ENCODE measurements at places on chromosomes 1 and 21. TPM values are rescaled to one million over a fixed set of nuclear protein-coding genes. Genes with fewer than 3 reads are reported as not detected.

GRCh38 chr1:6588128-6588892 lies 8.5 kb downstream of the ZBTB48 start:
- no peaks in the 10 kb centered on the region for H3K27me3 ChIP-seq
- peaks cover 37% of the 10 kb centered on the region for H3K36me3 ChIP-seq
- no peak for DNase-seq
- H3K4me3 ChIP-seq, result no peak overlapping the region
- no peak overlapping the region for H3K27ac ChIP-seq
- no peaks in the 10 kb centered on the region for H3K4me1 ChIP-seq

DNA sequence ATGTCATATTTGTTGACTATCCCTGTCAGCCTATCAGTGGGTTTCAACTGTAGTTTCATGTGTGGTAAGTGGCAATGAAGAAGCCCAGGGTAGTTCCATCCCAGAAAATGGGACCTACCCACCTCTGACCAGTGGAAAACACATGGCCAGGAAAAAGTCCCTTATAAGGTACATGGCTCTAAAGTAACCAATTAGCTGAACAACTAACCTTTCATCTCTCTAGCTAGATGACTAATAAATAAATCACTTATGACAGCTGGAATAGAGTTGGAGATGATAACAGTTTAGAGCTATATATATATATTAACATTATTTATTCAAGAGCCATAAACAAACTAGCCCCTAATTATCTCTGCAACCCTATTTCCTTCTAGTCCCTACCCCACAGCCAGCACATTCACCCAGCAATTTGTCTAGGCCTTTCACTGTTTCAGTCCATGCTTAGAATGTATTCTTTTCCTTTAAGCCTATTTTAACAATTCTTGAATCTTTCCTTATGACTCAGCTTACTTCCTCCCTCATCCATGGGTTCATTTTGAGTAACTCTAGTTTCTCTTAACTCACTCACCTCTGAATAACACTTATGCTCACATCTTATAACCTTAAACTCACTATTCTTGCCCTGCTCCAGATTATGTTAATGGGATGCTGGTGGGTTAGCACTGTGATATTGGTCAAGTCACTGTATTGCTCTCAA lies 83.7 kb downstream of the TNFSF18 start:
- H3K27me3 ChIP-seq, result no peaks in the 10 kb centered on the region
- no peak overlapping the region for H3K27ac ChIP-seq
- no peaks in the 10 kb centered on the region for H3K4me1 ChIP-seq
- H3K4me3 ChIP-seq, result no peak overlapping the region
- H3K36me3 ChIP-seq, result no peaks in the 10 kb centered on the region

GRCh38 chr21:14484188-14485009 lies 61.7 kb downstream of the SAMSN1 start:
- H3K36me3 ChIP-seq, result no peaks in the 10 kb centered on the region
- H3K27me3 ChIP-seq, result no peaks in the 10 kb centered on the region
- no peak for DNase-seq
- H3K4me1 ChIP-seq, result no peaks in the 10 kb centered on the region

Gene PLA2G4A
- 0.39 TPM for total RNA-seq

GRCh38 chr1:113153116-113153803 lies 80.3 kb downstream of the LRIG2 start:
- peaks cover 22% of the 10 kb centered on the region for H3K36me3 ChIP-seq
- no peak overlapping the region for H3K27ac ChIP-seq
- no peaks in the 10 kb centered on the region for H3K27me3 ChIP-seq
- no peaks in the 10 kb centered on the region for H3K4me1 ChIP-seq

GRCh38 chr1:112040891-112041740 lies 51.6 kb upstream of the KCND3 start:
- H3K27me3 ChIP-seq, result peaks cover 2% of the 10 kb centered on the region
- no peak overlapping the region for H3K4me3 ChIP-seq
- H3K4me1 ChIP-seq, result no peaks in the 10 kb centered on the region

Gene LRRC53
- not detected for total RNA-seq

DNA sequence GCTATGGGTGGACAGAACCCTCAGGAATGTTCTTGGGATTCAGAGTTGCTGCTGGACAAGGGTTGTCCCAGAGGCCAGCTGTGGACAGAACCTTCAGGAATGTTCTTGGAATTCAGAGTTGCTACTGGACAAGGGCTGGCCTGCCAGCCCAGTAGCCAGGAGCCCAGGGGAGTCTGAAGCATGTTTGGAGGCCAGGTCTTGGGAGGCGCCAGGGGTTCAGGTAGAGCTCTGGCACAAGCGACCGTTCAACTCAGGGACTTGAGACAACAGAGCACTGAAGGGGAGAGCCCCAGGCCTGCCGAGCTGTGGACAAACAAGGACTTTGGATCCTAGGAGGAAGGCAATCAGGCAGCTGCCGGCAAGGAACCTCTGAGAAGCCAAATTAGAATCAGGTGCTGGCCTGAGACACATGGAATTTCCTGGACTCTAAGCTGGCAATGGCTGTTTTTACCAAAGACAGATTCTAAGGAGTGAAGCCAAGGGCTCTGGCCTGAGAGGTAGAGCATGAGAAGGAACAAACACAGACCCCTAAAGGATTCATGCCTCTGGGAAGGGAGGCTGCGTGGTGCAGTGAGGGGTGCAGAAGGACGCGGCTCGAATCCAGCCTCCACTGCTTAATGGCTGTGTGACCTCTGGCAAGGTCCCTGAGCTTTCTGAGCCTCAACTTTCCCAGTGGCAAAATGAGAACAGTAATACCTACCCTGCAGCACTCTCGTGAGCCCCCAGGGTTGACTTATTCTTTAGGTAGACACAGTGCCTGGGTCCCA lies 13.4 kb downstream of the PLA2G5 start:
- H3K27ac ChIP-seq, result no peak overlapping the region
- H3K36me3 ChIP-seq, result no peaks in the 10 kb centered on the region
- no peaks in the 10 kb centered on the region for H3K27me3 ChIP-seq
- H3K4me3 ChIP-seq, result no peak overlapping the region
- no peak for DNase-seq
- no peaks in the 10 kb centered on the region for H3K4me1 ChIP-seq

GRCh38 chr1:53946252-53947171 lies at the start of gene LRRC42:
Gene LRRC42, plus strand, starts transcription at chr1:53946350. Its CDS starts 5,650 bp downstream, at chr1:53952000.
- no peak for DNase-seq
- H3K36me3 ChIP-seq, result peaks cover under 1% of the 10 kb centered on the region
- H3K4me1 ChIP-seq, result peaks cover 5% of the 10 kb centered on the region
- H3K27me3 ChIP-seq, result no peaks in the 10 kb centered on the region
- H3K27ac ChIP-seq, result no peak within 1 kb of the TSS

DNA sequence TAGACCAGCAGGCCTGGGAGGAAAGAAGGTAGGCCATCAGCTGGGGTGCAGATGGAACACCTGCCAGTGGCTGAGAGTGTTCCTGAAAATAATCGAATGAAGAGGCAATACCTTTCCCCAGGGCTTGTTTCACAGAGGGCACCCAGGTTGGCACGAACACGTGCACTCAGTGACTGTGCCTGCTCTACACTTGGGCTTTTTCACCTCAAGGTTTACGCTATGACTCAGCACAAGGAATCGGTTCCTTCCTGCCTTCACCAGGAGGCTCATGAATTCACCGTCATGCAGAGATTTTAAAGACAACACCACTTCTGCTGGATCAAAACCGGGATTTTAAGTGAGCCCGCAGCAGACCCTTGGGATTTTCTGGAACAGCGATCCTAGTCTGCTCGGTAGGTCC lies 118.5 kb upstream of the ADAR start:
- H3K27me3 ChIP-seq, result no peaks in the 10 kb centered on the region
- H3K4me3 ChIP-seq, result no peak overlapping the region
- no peaks in the 10 kb centered on the region for H3K36me3 ChIP-seq
- DNase-seq, result no peak

Gene PLA2G2C
- total RNA-seq, result not detected

- DNase-seq, result no peak
- H3K4me3 ChIP-seq, result no peak overlapping the region
- no peak overlapping the region for H3K27ac ChIP-seq
- peaks cover 1% of the 10 kb centered on the region for H3K36me3 ChIP-seq
Measured at GRCh38 chr1:10514490-10515235, 39.9 kb downstream of the PEX14 start.

- H3K4me1 ChIP-seq, result no peaks in the 10 kb centered on the region
- H3K27me3 ChIP-seq, result no peaks in the 10 kb centered on the region
- no peak overlapping the region for H3K27ac ChIP-seq
- H3K4me3 ChIP-seq, result no peak overlapping the region
Measured at GRCh38 chr21:44415073-44416025, 40.0 kb upstream of the LRRC3 start.

DNA sequence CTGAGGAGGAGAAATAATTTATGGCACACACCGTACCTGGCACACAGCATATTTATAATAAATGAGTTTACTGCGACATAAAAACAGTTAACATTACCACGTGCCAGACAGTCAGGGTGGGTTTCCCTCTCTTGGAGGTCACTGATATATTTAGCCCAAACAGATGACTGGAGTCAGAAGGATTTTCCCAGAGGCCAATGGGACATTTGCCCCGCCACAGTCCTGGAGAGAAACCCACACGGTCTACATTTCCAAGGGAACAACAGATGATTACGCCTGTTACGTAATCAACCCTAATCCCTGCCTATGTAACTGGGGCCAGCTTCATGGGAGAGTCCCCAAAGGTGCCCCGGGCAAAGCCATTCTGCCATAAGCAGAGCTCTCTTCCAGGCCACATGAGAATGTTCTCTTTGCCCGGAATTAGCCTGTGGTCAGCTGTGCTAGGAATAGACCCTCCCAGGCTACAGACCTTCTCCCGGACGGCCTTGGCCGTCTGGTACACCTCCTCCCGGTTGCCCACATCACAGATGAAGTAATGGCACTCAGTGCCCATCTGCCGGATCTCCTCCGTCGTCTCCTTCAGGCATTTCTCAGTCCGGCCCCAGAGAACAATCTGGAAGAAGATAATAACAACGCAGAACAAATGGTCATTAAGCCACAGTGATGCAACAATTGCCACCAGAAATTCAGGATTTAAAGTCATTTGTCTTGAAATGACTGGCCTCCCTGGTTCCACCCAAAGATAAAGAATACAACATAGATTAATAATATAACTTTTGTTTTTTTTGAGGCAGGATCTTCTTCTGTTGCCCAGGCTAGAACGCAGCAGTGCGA lies 37.7 kb downstream of the DHRS3 start:
- no peak overlapping the region for H3K27ac ChIP-seq
- no peak for DNase-seq
- H3K36me3 ChIP-seq, result peaks cover 1% of the 10 kb centered on the region
- H3K27me3 ChIP-seq, result no peaks in the 10 kb centered on the region
- H3K4me1 ChIP-seq, result no peaks in the 10 kb centered on the region
- H3K4me3 ChIP-seq, result no peak overlapping the region

GRCh38 chr1:36576118-36576517 lies 93.4 kb upstream of the CSF3R start:
- no peaks in the 10 kb centered on the region for H3K27me3 ChIP-seq
- no peak overlapping the region for H3K4me3 ChIP-seq

- no peak for DNase-seq
- no peaks in the 10 kb centered on the region for H3K27me3 ChIP-seq
- H3K4me3 ChIP-seq, result no peak overlapping the region
- no peaks in the 10 kb centered on the region for H3K4me1 ChIP-seq
- H3K36me3 ChIP-seq, result no peaks in the 10 kb centered on the region
Measured at GRCh38 chr21:25467896-25468295, 139.4 kb downstream of the MRPL39 start.

- no peak for DNase-seq
- H3K4me3 ChIP-seq, result no peak overlapping the region
- peaks cover 3% of the 10 kb centered on the region for H3K36me3 ChIP-seq
Measured at GRCh38 chr1:54627196-54627595, 3.9 kb upstream of the FAM151A start.

- no peak overlapping the region for H3K4me3 ChIP-seq
- peaks cover 2% of the 10 kb centered on the region for H3K27me3 ChIP-seq
- peak; percentile 21 for DNase-seq
- peaks cover 14% of the 10 kb centered on the region for H3K36me3 ChIP-seq
- H3K27ac ChIP-seq, result no peak overlapping the region
- no peaks in the 10 kb centered on the region for H3K4me1 ChIP-seq
Measured at GRCh38 chr21:46095083-46095719, 2.7 kb upstream of the COL6A2 start.

Gene LYPD8
- total RNA-seq, result not detected

GRCh38 chr1:107138767-107139445 lies 1.9 kb upstream of the NTNG1 start:
- H3K27ac ChIP-seq, result no peak overlapping the region
- no peaks in the 10 kb centered on the region for H3K36me3 ChIP-seq
- peak overlapping the region; percentile 80 for H3K4me3 ChIP-seq
- H3K27me3 ChIP-seq, result no peaks in the 10 kb centered on the region
- DNase-seq, result no peak
- H3K4me1 ChIP-seq, result no peaks in the 10 kb centered on the region

Gene ENAH
- total RNA-seq, result 285 TPM

DNA sequence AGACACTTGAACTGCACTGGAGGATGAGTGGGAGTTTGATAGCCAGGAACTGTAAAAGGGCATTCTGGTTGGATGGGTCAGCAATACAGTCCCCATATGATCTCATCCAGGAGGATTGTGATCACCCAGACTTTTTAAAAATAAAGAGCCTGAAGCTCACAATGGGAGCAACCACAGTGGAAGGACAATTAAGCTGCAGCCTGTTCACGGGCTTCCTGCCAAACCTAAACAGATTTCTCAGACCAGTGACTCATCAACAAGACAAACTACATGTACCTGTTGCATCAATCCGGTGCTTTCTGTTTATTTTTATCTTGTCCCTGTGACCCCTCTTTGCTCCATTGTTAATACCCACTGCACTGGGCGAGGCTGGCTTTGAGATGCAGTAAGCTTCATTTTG lies 52.3 kb downstream of the PAPPA2 start:
- no peaks in the 10 kb centered on the region for H3K27me3 ChIP-seq
- no peaks in the 10 kb centered on the region for H3K36me3 ChIP-seq
- H3K4me1 ChIP-seq, result no peaks in the 10 kb centered on the region
- no peak overlapping the region for H3K27ac ChIP-seq

Gene OR10Z1
- not detected for total RNA-seq

Gene HSPA6
- total RNA-seq, result not detected

Gene ZRANB2
- total RNA-seq, result 91.0 TPM

Measured in H9 (cell line).